ENCODE measurements at places on chromosomes 6 and 20.

DNA sequence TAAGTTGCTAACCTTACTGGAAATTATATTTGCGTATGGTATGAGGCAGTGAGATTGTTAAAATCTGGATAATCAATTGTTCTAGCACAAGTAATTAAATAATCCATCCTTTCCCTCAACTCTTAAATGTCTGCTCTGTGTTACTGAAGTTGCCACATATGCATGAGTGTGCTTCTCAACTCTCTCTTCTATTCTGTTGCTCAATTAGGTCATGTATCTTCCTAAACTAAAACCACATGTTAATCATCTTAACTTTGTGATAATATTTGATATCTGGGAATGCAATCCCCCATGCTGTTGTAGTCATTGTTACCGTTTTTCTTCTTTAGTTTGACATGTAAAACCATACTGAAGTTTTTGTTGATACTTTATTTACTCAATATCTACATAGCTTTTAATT lies 63.5 kb upstream of the STMND1 start:
- DNase-seq = no peak

GRCh38 chr6:10210052-10210451 lies 204.8 kb downstream of the TFAP2A start:
- DNase-seq = no peak

GRCh38 chr20:23690581-23690980 lies 1.7 kb upstream of the CST4 start:
- no peak for DNase-seq

DNA sequence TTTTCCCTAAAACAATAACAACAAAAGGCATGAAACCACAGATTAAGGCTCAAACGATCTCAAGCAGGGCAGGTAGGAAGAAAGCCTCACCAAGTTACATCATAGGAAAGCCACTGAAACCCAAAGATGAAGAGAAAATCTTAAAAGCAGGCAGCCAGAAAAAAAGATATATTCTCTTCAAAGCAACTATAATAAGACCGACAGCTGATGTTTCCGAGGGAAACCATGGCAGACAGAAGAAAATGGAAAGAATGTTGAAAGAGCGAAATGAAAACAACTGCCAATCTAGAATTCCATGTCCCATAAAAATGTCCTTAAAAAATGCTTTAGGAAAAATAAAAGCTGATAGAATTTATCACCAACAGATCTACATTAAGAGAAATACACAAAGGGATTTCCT lies 161.5 kb upstream of the THBS2 start:
- DNase-seq = no peak

GRCh38 chr6:5138995-5139827 lies 54.1 kb downstream of the PPP1R3G start:
- DNase-seq = no peak

DNA sequence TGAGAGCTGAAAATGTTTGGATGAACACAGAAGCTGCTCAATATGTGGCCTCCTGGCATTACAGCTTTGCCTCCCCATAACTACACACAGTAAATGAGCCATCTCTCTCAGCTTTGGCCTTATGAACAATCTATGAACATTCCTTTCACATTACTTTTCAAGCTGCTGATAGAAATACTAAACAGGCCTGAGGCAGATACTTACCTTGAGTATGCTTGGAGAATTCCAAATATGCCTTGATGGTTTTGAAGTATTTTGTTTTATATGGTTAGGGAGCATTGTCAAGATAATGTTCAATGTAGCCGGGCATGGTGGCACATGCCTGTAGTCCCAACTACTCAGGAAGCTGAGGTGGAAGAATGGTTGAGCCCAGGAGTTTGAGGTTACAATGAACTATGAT lies 104.5 kb downstream of the CD24 start:
- DNase-seq = no peak

GRCh38 chr6:30840935-30841643 lies 43.2 kb upstream of the DDR1 start:
- DNase-seq = no peak

DNA sequence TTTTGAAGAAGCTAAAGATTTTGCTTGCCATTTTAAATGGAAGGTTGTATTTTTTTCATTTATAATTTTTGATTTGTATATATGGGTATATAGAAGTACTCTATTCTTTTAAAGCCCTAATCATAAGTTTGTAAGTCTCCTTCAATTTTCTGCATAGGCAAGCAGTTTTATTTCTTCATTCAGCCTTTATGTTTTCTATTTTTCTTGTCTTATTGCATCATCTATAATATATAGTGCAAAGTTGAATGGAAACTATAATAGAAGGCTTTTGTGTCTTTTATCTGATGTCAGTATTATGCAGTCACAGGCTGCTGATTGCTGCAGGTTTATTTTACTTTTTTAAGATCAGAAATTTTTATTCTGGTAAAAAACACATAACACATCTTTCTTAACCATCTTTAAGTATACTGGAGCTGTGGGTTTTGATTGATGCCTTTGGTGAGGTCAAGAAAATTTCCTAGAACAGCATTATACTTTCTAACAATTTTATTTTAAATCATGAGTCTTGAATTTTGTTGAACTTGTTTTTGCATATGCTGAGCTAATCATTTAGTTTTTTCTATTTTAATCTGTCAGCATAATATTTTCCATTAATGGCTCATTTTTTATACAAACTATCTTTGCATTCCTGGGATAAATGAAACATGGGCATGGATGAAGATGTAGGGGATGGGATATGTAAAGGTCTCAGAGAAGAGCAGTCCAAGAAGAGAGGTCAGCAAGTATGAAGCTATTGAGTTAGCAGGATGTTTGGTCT lies 366.7 kb upstream of the MAP3K7 start:
- DNase-seq = no peak

GRCh38 chr6:140732991-140733390 lies 1358.5 kb upstream of the CITED2 start:
- no peak for DNase-seq

DNA sequence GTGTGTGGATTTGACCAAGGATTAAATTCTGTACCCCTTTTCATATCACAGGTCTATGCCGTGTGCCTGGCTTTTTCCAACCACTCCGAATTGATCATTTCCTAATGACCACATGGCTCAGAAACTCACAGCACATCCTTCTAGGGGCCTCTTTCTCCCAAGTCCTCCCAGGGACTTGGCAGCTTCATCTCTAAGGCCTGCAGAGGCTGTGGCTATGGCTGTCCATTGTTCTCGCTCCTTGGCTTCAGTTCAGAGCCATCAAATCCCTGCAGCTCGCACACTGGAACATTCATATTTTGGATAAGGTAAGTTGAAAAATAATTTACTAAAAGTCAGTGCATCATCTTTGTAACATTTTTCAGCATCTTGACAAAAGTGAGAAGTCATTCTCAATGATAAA lies 497.2 kb upstream of the CDH4 start:
- no peak for DNase-seq

DNA sequence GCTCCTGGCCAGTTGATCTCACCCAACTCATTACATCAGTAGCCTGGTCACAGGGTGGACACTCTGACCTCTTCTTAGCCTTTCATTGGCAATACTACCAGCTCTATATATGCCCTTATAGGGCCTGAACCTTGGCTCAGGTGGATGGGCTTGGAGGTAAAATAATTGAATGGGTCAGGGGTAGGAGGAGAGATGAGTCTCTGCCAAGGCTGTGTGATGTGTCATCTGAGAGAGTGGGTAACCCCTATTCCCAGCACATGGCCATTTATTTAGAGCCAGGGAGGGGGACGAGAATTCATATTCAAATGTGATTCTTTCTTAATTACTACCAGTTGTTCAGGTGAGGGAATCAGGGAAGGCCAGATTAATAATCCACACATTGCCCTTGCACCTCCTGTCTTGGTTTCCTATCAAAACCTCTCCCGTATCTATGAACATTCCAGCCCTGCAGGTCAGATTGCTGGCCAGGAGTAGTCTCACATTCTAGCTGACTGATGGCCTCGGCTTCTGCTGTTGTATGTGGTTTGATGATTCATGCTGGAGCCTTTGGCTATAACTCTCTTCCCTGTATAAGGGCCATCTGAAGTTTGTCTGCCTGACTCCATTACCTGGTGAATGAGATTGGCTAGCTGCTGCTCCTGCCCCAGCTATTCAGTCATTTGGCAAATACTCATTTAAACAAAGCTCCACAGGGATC lies 13.4 kb downstream of the C20orf173 start:
- no peak for DNase-seq

All from effector memory CD8-positive, alpha-beta T cell (primary cell).